Fibroblast of skin of abdomen (primary cell): ENCODE measurements at places on chromosomes 5 and 9.
A peak's percentile ranks its signal among the peaks of the same experiment; 100 is the strongest.

DNA sequence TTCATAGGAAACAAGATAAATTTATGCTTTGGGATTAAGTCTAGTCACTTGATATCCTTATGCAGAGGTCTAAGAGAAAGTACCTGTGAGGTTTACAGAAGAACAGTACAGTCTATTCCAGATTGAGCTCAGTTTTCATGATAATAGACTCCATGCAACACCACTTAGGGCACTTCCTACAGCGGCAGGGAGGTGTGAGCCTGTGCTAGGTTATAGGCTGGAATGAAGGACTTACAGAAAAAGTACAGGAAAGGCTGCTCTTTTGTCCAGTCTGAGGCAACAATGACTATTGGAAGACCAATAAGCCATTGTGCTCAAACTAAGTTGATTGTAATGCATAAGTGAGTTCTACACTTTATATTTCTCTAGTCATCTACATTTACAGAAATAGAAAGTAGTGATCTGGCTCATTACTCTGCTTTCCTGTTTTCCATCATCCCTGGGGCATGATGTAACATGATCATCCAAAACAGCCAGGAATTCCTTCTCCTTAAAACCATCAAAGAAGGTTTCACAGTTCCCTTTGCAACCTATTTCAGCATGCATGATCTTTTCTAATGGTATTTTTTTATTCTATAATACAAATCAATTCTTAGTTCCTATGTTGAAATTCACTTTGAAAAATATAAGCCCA lies 322.8 kb downstream of the SLF1 start:
- peak; percentile 1 for DNase-seq

DNA sequence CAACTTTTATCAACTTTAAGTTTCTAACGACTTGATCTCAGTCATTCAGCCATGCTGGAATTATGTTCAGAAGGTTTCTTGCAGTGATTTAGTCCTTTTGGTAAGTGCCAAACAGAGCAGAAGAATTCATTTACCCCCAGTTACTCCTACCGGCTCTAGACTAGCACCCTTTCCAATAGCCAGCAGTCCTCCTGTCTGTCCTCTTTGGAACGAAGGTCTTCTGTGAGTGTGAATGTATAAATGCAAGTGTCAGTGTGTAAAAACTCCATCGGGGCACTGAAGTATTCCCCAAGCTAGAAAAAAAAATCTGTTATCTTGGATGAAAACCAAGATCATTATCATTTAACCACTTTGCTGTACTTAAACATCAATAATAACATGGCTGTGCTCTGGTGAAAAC lies 64.4 kb downstream of the GLIS3 start:
- DNase-seq: no peak

- peak; percentile 26 for DNase-seq
These were observed 408.8 kb downstream of the ENC1 start for GRCh38 chr5:74231697-74232096.

- DNase-seq: no peak
These were observed 3.8 kb downstream of the RNF44 start for GRCh38 chr5:176533390-176533789.

DNA sequence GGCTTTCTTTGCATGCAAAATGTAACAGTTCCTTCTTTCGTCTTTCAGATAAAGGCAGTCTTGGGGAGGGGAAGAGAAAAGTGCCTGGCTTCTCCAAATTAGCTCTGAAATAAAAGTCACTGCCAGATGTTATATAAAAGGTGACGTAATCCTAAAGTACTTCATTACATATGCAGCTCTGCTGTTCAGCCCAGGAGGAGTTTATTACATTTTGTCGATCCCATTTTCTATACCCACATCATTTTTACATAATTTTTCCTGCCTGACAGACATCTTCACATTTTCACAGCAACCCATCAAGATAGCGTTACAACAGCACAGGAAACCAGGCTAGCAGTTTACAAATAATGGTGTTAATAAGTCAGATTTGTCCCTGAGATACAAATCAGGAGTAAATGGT lies 86.7 kb upstream of the SLC30A5 start:
- peak; percentile 28 for DNase-seq

- DNase-seq: no peak
These were observed 22.9 kb downstream of the SLC22A5 start for GRCh38 chr5:132392411-132392810.

DNA sequence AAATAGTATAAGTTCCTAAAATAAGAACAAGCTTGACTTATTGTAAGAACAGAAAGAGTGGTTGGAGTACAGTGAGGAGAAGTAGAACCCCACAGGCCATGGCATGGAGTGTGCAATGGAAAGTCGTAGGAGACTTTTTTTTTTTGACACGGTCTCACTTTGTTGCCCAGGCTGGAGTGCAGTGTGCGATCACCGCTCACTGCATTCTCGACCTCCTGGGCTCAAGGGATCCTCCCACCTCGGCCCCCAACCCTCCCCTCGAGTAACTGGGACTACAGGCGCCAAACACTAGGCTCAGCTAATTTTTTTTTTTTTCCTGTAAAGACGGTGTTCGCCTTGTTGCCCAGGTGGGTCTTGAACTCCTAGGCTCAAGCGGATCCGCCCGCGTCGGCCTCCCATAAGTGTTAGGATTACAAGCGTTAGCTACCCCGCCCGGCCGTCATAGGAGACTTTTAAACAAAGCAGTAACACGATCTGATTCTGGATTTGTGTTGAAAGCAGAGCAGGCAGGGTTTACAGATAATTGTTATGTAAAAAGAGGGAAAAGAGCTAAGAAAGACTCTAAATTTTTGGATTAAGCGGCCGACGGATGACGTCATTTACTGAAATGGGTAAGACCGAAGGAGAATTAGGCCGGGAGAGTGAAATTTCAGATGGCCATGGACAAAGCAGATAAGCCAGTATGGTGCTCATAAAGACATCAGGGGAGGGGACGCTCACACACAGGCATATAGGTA lies 752 bp downstream of the TSTD2 start:
- peak; percentile 78 for DNase-seq

- DNase-seq: no peak
These were observed 14.9 kb upstream of the TCOF1 start for GRCh38 chr5:150342583-150342982.

GRCh38 chr9:124105266-124105665 lies 93.7 kb downstream of the LHX2 start:
- DNase-seq: no peak

DNA sequence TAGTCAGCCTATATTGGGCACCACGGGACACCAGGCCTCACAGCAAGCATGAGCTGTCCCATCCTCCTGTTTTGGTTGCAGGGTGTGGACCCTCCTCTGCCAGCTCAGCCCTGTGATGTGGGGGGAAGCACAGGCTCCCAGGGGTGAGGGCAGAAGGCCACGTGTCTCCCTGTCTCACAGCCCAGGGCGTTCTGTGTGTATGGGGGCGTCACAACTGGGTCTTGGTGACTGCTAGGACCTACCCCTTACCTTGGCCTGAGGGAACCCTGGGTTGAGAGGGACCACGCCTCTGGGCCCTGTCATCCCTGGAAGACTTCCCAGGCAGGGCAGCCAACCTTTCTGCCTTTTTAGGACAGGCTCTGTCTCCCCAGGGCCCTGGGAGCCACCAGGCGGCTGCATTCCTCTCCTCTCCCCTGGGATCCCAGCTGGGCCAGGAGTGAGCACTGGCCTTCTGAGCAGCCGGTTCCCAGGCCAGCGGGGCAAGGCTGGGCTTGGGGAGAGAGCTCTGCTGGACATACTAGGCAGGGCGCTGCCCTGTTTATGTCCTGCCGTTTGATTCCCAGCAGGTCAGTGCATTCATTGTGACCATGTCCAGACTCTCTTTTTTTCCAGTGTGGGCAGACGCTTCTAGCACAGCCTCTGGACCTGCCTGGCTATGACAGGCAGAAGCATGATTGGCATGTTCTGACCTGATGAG lies 97.4 kb downstream of the DAB2IP start:
- no peak for DNase-seq

DNA sequence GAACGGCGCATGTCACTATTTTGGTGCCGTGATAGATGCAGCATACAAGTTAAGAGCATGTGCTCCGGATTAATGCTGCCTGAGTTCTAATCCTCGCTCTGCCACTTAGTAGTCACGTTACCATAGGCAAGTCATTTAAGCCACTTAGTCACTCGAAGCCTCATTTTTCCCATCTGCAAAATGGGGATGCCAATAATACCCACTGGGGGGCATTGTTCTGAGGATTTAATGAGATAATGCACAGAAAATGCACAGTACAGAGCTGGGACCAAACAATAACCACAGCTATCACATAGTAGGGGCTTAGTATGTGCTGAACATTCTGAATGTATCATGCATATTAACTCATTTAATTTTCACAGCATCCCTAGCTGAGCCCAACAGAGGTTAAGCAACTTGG lies 9.1 kb downstream of the NIPAL4 start:
- no peak for DNase-seq

- peak; percentile 86 for DNase-seq
These were observed 107.1 kb downstream of the PALM2AKAP2 start for GRCh38 chr9:109887079-109887478.

GRCh38 chr9:11149065-11149464 lies 536.3 kb upstream of the PTPRD start:
- DNase-seq: no peak

DNA sequence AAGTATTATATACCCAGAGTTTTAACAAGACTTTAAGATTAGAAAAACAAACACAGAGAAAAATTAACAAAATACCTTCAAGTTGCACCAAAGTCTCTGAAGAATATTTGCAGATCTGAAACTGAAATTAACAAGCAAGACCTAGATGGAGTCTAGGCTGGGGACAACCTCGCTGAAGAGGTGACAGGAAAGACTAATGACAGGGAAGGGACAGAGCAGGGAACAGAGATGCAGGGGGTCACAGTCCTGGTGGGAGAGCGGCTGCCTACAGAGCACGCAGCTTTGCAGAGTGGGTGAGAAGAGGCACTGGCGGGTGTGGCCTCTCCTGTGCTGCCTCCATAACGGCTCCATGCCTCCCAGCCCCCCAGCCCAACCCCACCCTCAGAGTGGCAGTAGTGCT lies 13.5 kb downstream of the RETREG1 start:
- no peak for DNase-seq

DNA sequence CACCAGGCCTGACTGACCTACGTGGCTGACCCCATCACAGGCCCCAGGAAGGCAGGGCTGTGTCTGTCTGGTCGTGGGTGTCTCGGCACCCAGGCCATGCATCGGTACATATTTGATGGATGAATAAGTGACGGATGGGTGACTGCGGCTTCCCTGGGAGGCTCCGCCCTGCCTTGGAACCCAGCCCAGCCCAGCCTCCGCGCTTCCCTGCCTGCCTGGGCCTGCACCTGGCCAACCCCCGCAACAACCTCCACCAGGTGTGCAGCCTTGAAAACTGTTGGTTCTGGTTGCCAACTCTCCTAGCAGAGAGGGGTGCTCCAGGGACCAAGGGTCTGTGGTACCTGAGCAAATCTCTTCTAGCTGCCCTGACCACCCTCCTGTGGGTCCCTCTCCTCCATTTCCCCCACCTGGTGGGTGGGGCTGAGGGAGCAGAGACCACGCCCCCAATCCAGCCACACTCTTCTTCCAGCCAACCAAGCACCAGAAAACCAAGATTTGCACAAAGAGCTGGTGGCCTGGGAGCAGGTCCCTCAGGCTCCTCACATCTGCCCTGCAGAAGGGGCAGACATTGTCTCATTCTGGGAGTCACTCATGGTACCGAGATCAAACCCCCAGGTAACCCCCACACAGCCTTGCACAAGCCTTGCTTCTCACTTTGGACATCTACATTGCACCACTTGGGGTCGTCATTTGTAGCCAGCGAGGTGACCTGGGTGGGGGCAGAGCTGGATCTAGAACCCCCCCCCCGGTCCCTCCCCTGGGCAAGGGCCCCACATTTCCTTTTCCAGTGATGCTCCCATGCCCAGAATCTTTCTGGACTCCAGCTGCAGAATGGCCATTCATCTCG lies 100.6 kb upstream of the IER5L start:
- DNase-seq: peak; percentile 38

DNA sequence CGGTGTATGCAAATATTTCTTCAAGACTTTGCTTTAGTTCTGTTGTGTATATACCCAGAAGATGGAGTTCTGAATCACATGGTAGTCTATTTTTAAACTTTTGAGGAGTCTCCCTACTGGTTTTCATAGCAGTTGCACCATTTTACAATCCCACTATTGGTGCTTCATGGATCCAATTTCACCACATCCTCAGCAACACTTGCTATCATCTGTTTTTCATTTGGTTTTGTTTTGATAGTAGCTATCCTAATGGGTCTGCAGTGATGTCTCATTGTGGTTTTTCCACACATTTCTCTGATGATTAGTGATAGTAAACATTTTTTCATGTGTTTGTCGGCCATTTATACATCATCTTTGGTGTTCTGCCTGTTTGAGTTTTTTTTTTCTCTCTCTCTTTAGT lies 1339.3 kb downstream of the EFNA5 start:
- DNase-seq: peak; percentile 99

GRCh38 chr9:125966466-125966865 lies 219.3 kb downstream of the PBX3 start:
- no peak for DNase-seq

DNA sequence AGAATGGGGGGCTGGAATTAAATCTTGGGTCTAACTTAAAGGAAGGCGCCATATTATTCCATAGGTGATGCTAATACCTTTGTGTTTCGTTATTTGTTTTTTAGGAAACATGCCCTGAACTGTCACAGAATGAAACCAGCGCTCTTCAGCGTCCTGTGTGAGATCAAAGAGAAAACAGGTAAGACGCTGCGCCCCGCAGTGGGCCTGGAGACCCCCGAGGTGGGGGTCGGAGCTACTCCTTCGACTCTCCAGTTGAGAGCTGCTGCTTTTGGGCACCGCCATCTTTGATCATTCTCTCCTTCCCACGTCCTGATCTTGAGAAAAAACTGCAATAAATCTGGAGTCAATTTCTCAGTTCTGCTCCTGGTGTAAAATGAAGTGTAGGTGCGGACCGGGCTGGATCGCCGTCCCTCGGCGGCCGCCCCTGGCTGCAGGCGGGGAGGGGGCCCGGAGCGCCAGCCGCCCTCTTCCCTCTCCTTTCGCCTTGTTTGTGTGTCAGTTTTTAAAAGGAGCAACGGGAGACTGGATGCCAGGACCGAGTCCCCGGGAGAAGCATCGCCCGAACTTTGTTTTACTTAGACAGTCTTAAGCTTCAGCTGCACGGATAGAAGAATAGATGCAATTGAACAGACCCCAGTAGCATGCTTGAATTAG lies 1.4 kb downstream of the PBX3 start:
- DNase-seq: no peak

DNA sequence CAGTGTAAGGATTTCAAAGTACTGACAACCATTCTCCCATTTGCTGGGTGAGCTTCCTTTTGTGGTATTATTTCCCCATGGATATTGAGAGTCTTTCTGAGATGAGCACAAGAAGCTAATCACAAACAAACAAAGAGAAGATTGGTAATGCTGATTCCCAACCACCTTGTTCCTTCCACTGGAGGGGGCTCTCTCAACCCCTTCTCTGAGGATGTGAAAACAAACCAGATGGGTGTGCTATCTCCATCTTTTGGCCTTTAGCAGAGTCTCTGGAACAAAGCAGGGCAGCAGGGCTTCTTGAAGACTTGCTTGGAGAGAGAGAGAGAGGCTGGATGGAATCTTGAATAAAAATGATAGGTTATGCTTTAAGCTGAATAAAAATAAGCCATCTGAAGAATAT lies 576.7 kb upstream of the ZNF462 start:
- peak; percentile 73 for DNase-seq
